CD4-positive, alpha-beta T cell treated with Interleukin-4 for 1 hour (primary cell): ENCODE measurements at places on chromosomes 5 and 9.
A peak's percentile ranks its signal among the peaks of the same experiment; 100 is the strongest.

GRCh38 chr5:135245521-135246499 is 153.2 kb downstream of the MACROH2A1 start:
- DNase-seq = peak; percentile 47

- DNase-seq = no peak
These were observed 139.9 kb downstream of the RFX3 start for GRCh38 chr9:3385871-3386270.

GRCh38 chr9:13948037-13948436 is 365.9 kb downstream of the NFIB start:
- DNase-seq = no peak

DNA sequence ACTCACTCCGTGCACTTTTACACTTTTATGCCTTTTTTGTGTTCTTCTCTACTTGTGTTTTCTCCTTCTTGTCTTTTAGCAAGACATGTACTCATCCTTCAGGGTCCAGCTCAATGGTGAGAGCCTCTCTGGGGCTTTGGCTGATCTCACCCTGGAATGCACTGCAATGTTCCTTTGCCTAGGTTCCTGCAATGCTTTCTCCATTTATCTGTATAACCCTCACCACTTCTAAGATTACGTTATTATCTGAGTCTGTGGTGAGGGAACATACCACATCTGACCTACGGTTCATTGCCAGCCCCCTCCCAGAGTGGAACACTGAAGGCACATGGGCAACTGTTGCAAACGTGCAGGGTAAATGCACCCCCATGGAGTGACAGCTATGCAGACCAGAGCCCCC is 47.3 kb downstream of the KCNIP1 start:
- DNase-seq = no peak
